Erythroblast (primary cell): ENCODE measurements at places on chromosomes 3 and 15.
A peak's percentile ranks its signal among the peaks of the same experiment; 100 is the strongest.

DNA sequence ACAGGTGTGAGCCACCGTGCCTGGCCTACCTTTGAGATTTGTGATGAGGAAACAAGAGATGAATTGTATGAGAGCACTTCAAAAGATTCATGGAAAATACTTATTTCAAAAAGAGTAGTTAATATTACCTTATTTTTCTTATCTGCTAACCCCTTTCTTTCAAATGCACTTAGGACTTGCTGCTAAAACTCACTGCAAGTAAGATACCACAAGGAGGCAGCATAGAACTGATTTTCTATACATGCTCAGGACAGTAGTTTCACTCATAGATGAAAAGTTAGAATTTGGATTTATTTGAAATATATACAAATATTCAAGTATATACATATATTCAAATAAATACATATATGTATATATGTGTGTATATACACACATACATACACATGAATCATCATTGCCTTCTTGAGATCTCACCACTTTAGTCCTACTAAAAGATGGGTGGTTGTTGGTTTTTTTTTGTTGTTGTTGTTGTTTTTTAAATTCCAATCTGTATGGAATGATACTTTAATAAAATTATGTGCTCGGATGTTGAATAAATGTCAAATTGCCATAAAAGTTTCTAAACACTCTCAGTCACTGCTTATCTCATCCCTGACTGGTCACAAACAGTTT lies 2.4 kb downstream of the CCNDBP1 start:
- peak; percentile 75 for DNase-seq

DNA sequence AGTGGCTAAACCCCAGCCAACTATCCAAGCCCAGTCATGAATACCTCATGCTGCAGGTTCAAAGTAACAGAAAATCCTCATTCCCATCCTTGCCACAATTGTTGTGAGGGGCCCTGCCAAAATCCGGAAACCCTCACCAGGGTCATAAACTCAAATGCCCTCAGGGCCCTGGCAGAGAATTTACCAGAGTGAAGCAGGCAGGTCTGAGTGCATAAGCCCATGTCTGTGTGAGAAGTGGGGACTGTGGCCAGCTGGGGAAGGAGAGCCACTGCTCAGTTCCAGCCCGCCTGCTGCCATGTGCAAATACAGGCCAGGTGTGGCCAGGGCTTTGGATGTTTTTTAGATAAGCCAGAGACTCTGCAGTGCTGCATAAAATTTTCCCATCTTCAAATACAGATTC lies 7.0 kb downstream of the CEP152 start:
- DNase-seq, result no peak

- DNase-seq, result no peak
Observed at GRCh38 chr3:141737093-141737492, 1.0 kb upstream of the RNF7 start.

DNA sequence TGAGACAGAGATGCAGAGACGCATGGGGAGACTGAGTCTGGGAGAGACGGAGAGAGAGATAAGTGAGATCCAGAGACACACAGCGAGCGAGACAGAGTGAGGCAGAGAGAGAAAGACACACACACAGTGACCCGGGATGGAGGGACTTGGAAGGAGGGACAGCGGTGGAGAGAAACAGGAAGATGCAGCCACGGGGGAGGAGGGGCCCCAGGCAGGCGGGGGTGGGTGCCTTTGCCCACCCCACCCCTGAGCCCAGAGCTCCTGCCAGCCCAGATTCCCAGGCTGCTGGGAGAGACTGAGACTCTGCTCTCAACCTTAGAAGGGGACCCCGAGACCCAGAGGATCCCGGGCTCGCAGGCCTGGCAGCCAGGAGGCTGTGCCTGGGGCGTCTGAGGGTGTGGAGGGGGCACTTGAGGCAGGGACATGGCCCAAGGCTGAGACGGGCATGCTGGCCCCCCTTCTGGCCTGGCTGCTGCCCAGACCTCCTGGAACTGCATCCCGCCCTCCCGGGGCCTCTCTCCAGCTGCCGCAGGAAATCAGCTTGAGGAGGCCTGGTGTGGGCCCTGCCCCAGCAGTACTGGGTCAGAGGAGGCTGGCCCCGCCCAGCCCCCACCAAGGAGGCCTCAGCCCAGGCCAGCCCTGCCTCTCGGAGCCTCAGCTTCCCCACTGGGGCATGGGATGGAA lies 18.1 kb downstream of the H1-8 start:
- DNase-seq, result no peak

- DNase-seq, result no peak
Observed at GRCh38 chr3:142433110-142433509, 14.7 kb downstream of the XRN1 start.

DNA sequence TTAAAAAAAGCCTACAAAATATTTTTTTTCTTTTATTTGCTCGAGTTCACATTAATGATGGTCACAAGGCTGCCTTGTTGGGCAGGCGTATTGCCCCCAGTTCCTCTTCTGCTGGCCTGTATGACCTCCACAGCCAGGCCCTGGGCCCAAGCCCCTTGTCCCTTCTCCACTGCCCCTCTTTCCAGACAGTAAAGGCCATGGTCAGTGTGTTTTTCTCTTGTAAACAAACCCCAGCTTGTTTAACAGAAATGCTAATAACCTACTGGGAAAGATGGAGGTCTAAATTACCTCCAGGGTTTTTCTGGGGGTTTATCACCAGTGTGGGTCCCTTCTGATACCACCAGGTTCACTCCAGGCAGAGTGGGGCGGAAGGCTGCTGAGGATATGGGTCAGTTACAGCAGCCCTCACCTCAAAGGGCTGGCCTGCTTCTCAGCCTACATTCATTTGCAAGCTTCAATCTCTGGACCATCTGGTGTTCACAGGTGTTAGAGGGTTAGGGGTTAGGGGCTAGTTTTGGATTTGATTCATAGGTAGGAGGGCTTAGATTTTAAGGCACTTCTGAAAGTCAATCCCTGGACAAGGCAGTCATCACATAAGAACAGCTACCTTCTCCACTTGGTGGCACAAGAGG lies 2.0 kb upstream of the MANF start:
- no peak for DNase-seq

- no peak for DNase-seq
Observed at GRCh38 chr3:104596551-104596950, 770.2 kb upstream of the ALCAM start.

GRCh38 chr15:58398071-58398470 lies 33.7 kb upstream of the LIPC start:
- DNase-seq, result no peak

DNA sequence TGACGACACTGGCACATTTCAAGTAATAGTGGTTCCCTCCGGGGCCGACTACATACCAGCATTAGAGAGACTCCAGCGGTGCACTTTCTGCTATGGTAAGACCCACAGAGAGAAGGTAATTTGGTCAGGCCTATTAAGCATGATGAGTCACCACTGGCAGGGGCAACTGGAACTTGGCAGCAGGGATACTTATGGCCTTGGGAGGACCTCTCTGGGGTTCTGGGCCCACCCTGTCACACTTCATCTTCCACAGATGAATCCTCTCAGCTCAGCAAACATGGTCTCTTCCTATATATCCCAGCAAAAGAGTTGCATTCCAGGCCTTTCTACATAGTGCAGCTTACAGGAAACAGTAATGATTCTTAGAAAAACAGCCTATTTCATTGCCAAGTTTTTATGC lies 88.0 kb downstream of the PIK3R4 start:
- no peak for DNase-seq
